ENCODE measurements at places on chromosomes 11 and 22. TPM values are rescaled to one million over a fixed set of nuclear protein-coding genes. Genes with fewer than 3 reads are reported as not detected.

Gene EFCAB6
- 1.7 TPM for total RNA-seq

Gene TSPAN4
- 8.9 TPM for total RNA-seq

DNA sequence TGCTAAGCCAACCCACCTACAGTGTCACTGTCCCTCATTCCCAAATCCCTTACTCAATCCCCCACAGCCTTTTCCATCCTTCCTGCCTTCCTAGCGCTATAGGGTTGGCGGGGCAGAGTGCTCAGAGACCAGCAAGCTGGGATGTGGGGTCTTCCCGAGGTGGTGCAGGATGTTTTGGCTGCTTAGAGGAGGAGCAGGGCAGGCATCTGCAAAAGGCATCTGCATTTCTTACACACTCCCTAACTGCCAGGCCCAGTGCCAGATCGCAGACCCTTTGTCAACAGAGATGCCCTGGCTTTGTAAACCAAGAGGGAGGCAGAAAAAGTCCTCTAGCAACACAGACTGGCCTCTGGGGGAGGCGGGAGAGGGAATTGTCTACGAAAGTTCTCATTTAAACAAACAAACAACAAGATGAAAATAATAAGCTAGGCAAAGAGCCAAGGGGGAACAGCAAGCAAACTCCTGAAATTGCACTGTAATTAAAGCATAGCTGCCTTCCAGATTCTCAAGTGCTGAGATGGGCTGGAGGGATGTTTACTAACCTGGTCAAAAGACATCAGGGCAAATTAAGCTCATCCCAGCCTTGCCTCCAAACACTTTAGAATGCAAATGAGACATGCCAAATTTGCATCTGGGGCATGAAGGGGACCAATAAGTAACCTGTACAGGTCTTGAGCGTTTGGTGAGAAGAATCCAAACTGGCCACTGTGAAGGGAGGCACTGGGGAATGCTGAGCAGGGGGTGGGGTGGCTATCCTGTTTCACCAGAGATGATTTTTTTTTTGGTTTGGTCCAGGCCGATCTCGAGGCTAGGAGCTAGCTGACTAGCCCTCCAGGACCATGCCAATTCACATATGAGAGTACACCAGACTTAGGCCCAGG is 38.1 kb upstream of the ADA2 start:
- no peaks in the 10 kb centered on the region for H3K27me3 ChIP-seq
- H3K27ac ChIP-seq = peak overlapping the region; percentile 65
- DNase-seq = no peak
- peaks cover 23% of the 10 kb centered on the region for H3K4me1 ChIP-seq
- H3K36me3 ChIP-seq = no peaks in the 10 kb centered on the region
- peak overlapping the region; percentile 48 for H3K4me3 ChIP-seq

DNA sequence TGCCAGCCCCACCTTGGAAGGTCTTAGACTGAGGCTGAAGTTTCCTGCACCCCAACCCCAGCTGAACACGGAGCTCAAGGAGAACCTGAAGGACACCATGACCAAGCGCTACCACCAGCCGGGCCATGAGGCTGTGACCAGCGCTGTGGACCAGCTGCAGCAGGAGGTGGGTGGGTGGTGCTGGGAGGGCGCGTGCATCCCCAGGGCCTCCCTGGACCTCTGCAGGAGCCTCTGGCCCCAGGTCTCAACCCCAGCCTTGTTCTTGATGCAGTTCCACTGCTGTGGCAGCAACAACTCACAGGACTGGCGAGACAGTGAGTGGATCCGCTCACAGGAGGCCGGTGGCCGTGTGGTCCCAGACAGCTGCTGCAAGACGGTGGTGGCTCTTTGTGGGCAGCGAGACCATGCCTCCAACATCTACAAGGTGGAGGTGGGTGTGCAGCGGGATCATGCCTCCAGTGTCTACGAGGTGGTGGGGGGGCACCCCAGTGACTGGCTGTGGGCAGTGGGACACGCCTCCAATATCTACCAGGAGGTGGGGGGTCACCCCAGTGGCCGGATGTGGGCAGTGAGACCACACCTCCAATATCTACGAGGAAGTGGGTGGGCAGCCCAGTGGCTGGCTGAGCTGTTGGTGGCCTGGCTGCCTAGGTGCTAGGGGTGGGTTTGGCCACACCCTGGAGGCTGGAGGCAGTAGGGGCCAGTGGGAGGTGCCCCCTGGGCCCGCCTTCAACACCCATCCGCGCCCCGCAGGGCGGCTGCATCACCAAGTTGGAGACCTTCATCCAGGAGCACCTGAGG is 4.6 kb downstream of the CD151 start:
- no peak overlapping the region for H3K27ac ChIP-seq
- no peak overlapping the region for H3K4me3 ChIP-seq
- peaks cover 7% of the 10 kb centered on the region for H3K4me1 ChIP-seq
- no peak for DNase-seq

- no peak overlapping the region for H3K4me3 ChIP-seq
- peaks cover 2% of the 10 kb centered on the region for H3K36me3 ChIP-seq
These were observed 32.5 kb downstream of the AHNAK start for GRCh38 chr11:62514151-62514550.

Gene MS4A7
- 0.96 TPM for total RNA-seq

Gene BCO2
- 2.3 TPM for total RNA-seq

DNA sequence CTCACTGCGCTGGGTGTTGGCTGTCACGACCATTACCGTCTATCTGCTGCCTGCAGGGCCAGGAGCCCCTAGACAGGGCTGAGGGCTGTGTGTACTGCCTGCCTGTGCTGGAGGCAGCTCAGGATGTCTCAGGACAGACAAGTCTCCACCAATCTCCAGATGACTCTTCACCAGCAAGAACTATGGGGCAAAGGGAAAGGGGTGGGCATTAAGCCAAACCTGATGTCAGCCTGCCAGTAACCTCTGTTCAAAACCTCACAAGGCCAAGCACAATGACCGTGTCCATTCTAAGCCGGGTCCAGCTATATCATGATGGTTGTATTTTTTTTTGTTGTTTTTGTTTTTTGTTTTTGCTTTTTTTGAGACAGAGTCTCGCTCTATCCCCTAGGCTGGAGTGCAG is 31.6 kb downstream of the MAFF start:
- H3K36me3 ChIP-seq = peaks cover 7% of the 10 kb centered on the region
- H3K27ac ChIP-seq = peak overlapping the region; percentile 9
- H3K4me1 ChIP-seq = peaks cover 7% of the 10 kb centered on the region
- no peak for DNase-seq

- H3K4me1 ChIP-seq = no peaks in the 10 kb centered on the region
- no peaks in the 10 kb centered on the region for H3K36me3 ChIP-seq
These were observed 42.3 kb upstream of the RDX start for GRCh38 chr11:110338684-110339083.

DNA sequence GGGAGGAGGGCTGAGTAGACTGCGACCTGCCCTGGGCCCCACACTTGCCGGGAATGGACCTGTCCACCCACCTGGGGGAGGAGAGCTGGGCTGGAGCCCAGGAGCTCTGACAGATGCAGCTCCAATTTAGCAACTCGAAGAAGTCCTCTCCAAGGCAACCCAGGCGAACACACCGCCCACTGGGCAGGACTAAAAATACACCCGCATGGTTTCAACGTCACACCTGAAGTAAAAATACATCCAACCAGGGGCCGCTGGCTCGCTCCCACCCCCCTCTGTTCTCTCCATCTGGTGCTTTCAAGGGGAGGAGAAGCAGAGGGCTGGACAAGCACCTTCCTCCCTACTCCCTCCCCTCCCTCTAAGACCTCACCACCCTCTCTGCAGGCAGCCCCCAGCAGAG is 119.9 kb downstream of the FEZ1 start:
- no peaks in the 10 kb centered on the region for H3K36me3 ChIP-seq
- no peak overlapping the region for H3K4me3 ChIP-seq
- peaks cover 12% of the 10 kb centered on the region for H3K27me3 ChIP-seq
- no peaks in the 10 kb centered on the region for H3K4me1 ChIP-seq
- DNase-seq = no peak

DNA sequence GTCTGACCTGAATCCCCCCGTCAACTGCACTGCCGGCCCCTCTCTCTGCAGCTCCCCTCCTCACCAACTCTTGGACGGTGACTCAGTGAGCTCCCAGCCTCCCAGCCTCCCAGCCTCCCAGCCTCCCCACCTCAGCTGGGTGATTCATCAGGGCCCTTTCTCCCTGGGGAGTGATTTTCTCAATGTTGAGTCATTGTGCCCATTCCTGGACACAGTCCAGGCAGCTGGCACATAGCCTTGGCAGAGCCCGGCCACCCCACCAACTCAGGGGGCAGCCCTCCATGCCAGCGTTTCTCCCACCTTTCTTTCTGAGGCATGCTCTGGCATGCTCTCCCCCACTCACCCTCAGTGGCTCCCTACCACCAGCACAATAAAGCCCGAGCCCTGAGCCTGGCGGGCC is 30.7 kb downstream of the PDE2A start:
- peaks cover 2% of the 10 kb centered on the region for H3K4me1 ChIP-seq
- no peak for DNase-seq
- peak overlapping the region; percentile 65 for H3K4me3 ChIP-seq
- no peak overlapping the region for H3K27ac ChIP-seq
- H3K36me3 ChIP-seq = no peaks in the 10 kb centered on the region

Gene MOV10L1
- not detected for total RNA-seq

DNA sequence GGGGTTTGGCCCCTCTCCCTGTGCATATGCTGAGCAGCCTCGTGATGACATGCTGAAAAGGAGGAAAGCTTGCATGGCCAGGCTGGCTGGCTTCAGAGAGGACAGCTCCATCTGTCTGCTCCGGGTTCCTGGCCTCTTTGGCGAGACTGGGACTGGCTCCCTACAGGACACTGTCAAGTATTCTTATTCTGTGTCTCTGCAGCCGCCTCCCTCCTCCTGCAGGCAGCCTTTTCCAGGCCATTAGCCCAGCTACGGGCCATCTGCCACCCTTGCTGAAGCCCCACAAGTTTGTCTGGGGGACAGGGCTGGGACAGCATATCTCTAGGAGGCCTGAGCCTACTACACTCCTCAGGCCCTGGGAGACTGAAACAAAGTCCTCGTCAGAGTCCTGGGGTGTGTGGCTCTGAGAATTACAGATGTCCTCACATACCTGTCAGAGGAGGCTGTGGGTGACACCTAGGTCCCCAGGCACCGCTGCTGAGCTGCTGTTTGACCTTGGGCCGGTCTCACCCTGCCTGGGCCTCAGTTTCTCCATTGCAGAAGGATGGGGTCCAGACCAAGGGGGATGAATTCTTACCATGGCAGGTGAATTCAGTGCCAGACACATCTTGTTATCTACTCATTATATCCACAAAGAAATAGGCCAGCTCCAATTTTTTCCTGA is 11.0 kb downstream of the MRGPRG start:
- no peak for DNase-seq
- H3K27me3 ChIP-seq = no peaks in the 10 kb centered on the region

DNA sequence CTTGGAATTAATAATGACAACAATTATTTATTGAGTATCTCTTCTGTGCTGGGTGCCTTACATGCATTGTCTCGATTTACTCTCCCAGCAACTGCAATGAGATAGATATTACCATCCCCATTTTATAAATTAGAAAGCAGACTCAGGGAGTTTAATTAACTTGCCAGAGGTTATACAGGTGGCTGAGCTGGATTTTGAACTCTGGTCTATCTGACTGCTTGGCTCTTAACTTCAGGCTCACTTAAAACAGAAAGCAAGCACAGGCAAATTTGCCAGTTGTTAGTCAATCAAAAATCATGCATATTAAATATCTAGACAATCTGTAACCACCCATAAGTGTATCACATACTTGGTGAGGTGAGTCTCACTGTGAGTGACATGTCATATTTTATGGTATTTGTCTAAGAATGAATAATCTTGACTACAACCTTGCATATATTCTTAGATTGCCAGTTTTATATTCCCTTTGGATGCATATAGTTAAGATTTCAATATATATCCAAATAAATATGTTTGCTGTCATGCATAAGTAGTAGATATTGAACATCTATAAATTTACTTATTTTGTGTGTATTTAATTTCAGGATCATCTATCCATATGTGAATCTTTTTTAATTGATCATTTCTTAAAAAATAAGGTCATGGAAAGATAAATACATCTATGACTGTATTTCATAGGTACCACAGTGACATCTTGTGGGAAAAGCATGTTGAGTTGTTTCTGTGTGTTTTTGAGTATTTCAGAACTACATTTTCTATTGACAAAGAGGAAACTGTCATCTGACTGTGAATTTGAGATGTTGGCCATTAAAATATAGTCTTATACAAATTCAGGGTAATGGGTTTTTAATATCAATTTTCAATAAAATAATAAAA is 112.0 kb upstream of the ARHGAP42 start:
- H3K27me3 ChIP-seq = no peaks in the 10 kb centered on the region
- no peaks in the 10 kb centered on the region for H3K4me1 ChIP-seq
- H3K27ac ChIP-seq = no peak overlapping the region
- DNase-seq = no peak

DNA sequence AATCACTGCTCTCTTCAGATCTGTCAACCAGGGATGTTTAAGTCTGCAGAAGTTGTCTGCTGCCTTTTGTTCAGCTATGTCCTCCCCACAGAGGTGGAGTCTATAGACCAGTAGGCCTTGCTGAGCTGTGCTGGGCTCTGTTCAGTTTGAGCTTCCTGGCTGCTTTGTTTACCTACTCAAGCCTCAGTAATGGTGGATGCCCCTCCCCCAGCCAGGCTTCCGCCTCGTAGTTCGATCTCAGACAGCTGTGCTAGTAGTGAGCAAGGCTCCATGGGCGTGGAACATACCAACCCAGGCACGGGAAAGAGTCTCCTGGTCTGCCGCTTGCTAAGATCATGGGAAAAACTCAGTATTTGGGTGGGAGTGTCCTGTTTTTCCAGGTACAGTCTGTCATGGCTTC is 27.6 kb upstream of the CASP12 start:
- peaks cover 15% of the 10 kb centered on the region for H3K4me1 ChIP-seq
- H3K27ac ChIP-seq = no peak overlapping the region
- H3K27me3 ChIP-seq = no peaks in the 10 kb centered on the region
- no peak for DNase-seq

DNA sequence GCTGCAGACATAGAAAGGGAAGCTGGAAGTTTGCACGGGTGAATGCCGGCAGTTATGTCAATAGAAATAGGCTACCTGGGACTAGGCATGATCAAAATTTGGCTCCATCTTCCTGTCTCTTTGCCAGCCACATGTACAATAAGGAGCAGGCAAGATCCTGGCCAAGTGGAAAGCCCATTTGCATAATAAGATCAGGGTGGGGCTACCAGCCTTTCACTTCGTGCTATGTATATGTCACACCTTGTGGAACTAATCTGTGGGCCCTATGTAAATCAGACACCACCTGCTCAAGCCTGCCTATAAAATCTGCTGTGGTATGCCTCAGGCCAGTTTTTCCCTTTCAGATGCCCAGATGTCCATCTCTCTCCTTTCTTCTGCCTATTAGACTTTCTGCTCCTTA is 79.3 kb upstream of the DRD2 start:
- no peaks in the 10 kb centered on the region for H3K4me1 ChIP-seq
- H3K4me3 ChIP-seq = no peak overlapping the region
- no peak for DNase-seq

Gene SLC22A12
- total RNA-seq = not detected

DNA sequence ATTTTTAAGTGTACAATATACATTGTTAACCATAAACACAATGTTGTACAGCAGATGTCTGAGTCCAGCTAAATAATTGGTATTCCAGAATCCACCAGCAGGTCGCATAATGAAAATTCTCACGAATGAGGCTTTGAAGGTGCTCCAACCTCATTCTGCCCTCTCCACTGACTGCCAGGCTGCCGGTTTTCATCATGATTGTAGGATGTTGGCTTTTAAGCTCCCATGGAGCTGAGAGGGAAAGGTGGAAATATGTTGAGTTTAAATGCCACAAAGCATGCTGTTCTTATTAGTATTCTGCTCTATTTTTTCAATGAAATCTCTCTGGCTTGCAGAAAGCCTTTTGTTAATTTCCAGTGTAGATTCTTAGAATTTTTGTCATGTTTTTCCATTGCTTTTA is 337.2 kb upstream of the DDI1 start:
- DNase-seq = no peak
- no peaks in the 10 kb centered on the region for H3K4me1 ChIP-seq
- H3K27ac ChIP-seq = no peak overlapping the region
- H3K4me3 ChIP-seq = no peak overlapping the region
- H3K27me3 ChIP-seq = no peaks in the 10 kb centered on the region

Gene TSGA10IP
- total RNA-seq = not detected
